Globus pallidus (tissue), 1 donor: ENCODE measurements at places on chromosomes 5 and 9.
A peak's percentile ranks its signal among the peaks of the same experiment; 100 is the strongest.

GRCh38 chr9:19640014-19640413 is 148.8 kb downstream of the SLC24A2 start:
- no peak for DNase-seq

DNA sequence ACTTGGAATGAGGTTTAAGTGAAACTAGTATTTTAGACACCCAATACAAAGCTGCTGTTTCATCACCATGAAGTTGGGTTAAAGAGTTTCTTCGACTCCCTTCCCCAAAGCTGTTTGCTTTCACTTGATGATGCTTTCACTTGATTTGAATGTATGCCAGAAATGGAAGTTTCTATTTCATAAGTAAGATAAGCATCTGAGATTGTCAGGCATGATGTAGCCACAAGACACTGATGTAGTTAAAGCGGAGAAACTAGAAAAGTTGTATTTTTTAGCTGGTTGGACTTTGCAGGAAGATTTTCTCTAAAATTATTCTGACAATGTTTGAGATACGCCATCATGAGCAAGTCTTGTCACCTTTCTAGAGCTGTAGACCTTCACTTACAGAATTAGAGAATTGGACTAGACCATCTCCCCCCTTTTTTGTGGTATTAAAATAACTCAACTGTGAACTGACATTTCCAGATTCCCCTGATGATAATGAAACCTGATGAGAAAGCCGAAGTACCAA is 20.0 kb downstream of the MOCS2 start:
- DNase-seq, result no peak

DNA sequence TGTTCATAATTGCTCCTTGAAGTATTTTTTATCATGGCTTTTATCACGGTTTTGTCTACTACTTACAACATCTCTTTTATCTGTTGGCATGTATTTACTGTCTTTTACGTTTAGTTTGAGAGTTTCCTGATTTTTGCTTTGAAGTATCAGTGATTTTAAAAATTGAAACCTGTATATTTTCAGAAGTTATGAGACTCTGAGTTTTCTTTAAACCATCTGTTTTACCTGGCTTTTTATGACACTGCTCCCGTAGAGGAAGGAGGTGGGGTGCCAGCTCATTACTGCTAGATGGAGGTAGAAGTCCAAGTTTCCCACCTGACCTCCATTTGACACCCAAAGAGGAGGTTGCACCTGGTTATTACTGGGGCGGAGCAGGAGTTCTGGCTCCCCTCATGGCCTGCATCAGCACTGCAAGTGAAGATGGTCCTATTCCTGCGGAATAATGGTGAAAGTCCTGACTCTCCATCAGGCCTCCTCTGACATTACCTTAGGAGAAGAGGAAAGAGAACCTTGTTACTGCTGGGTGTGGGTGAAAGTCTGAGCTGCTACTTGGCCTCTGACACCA is 10.0 kb upstream of the ZNF131 start:
- no peak for DNase-seq

DNA sequence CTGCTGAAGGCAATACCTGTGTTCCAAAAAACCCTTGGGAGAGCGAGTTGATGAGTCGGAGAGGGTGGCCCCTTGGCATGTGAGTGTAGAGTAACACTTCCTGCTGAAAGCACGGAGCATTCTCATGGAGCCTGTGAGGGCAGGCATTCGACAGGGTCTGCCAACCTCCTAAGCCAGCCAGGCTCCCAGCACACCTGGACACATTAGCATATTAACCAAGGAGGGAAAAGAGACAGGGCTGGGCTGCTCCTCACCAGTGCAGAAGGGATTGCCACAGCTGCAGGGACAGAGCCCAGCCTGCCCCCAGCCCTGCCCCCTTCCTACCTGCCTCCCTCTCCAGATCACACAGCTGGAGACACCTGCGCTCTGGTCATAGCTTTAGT is 46.4 kb upstream of the SEMA4D start:
- no peak for DNase-seq

DNA sequence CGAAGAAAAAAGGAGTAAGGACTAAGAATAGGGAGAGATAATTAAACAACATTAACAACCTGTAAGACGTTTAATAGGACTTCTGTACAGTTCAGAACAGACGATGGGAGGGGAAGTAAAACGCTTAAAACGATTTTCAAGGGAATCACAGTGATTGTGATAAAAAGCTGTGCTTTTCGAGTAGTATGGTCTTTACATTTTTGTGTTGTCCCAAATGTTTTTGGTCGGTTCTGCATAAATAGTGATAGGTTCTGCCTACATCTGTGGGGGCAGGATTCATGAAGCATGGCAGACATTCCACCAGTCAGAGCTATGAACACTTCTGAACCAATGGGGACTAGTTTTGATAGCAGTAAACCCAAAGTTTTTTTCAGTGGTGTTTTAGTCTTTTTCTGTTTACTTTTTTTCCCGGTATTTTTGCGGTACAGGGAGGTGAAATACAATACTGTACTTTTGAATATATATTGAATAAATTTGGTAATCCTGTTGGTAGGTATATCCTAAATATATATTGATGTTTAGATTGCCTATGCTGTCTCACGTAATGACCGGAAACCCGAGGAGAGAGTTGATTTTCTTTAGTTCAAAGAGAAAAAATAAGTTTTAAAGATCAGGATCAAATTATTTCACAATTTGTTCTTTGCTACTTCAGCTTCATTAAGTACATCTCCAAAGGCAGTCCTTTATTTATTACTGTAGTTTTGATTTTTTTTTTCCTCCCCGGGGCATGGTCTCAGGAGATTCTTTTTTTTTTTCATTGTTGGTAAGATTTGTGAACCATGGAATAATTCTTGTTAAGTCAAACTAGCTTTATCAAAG is 1.3 kb downstream of the ERBIN start:
- peak; percentile 71 for DNase-seq

GRCh38 chr5:179916523-179916922 is 8.8 kb upstream of the TBC1D9B start:
- DNase-seq, result no peak

DNA sequence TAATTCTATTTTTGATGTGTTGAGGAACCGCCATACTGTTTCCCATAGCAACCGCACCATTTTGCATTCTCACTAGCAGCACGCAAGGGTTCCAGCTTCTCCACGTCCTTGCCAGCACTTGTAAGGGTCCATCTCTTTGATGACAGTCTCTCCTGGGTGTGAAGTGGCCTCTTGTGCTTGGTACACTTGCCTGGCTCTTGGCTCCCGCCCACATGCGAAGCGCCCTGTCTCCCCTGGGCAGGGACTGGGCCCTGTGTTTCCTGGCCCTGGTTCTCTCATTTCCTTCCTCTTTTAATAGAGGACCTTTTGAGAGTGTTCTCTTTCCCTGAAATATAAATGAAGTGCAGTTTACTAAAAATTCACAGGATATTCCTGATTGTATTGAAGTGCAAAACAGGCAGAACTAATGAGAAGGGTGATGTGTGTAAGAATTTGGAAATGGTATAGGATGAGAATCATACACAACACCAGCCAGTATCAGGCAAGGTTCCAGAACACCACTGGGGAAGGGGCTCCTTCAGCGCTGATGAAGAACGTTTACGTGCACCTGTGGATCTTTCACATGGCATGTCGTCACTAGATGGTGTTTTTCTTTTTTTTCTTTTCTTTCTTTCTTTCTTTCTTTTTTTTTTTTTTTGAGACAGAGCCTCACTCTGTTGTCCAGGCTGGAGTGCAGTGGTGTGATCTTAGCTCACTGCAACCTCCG is 73.0 kb downstream of the EHMT1 start:
- peak; percentile 60 for DNase-seq

DNA sequence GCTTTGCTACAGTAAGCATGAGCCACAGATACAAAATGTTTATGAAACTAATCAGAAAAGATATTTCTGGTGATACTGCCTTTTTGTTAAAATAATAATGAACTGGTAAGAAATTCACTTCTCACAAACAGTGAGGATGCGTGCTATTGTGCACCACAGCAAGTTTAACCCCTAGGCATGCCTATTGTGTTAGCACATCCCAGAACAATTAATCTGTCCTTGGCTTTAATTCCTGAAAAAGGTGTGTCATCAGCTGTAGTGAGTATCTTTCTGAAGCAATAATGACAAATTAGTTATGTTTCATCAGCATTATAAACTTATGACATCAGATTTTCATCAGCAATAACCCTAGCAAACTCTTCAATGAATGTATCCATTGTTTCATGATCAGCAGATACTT is 1307.2 kb downstream of the EFNA5 start:
- DNase-seq, result no peak

DNA sequence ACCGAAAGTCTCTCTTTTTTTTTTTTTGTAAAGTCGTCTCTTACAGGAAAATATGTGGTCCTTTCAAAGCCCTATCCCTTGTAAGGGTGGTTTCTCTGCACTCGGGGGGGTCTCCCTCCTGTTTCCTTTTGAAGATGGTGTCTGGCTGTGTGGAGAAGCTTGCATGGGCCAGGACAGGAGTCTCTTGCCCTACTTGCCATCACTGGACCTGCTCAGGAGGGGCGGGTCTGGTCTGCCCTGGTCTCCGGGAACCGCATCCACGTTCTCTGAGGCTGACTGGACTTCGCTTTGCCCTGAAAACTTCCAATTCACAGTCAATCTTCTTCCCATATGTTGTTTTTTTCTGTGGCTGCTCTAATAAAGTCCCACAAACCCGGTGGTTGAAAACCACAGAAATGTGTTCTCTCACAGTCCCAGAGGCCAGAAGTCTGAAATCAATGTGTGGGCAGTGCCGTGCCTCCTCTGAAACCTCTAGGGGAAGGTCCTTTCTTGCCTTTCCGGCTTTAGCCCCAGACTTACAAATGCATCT is 92.9 kb upstream of the IER5L start:
- no peak for DNase-seq

GRCh38 chr5:21254161-21254560 is 1266.2 kb upstream of the CDH18 start:
- DNase-seq, result no peak

GRCh38 chr9:89597711-89598362 is 7.0 kb upstream of the GADD45G start:
- DNase-seq, result peak; percentile 55

DNA sequence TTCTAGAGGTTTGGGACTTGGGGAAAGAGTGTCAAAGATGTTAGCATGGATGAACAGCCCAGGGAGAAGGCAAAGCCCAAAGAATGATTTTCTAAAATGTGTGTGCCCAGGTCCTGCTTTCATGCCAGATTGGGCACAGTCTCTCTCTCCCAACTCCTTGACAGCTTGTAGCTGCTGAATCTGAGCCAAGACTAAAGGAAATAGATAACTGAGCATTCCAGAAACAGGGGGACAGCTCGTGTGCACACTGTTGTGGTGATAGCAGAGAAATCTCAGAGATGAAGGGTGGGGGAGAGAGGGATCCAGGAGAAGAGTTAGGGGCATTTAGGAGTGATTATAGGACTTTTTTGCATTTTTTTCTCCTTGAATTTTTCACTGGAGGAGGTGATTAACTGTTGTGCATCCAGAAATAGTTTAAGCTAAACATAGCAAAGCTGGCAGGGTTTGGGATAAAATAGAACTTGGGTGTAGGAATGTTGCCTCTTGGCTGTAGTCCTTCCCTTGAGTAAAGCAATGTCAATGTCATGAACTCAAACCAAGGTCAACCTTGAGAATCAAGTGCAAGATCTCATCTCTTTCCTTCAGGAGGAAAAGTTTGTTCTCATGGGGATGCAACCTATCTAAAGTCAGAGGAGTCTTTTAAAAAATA is 245.9 kb downstream of the SH3GL2 start:
- DNase-seq, result no peak

DNA sequence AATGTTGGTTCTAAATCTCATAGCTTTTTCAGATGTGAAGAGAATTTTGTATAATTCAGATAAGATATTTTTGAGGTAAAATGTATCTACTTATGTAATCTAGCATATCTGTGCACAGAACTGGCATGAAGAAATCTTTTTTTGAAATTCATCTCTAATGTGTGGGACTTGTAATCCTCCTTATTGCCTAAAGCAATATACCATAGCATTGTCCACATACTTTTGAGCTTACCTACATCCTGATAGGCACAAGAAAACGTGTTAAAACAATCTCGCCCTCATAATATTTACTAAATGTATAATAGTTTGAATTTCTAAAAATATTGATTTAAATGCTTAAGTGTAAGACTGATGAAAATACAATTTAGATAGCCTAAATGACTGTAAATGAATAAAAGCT is 1686.5 kb upstream of the ACO1 start:
- DNase-seq, result no peak

DNA sequence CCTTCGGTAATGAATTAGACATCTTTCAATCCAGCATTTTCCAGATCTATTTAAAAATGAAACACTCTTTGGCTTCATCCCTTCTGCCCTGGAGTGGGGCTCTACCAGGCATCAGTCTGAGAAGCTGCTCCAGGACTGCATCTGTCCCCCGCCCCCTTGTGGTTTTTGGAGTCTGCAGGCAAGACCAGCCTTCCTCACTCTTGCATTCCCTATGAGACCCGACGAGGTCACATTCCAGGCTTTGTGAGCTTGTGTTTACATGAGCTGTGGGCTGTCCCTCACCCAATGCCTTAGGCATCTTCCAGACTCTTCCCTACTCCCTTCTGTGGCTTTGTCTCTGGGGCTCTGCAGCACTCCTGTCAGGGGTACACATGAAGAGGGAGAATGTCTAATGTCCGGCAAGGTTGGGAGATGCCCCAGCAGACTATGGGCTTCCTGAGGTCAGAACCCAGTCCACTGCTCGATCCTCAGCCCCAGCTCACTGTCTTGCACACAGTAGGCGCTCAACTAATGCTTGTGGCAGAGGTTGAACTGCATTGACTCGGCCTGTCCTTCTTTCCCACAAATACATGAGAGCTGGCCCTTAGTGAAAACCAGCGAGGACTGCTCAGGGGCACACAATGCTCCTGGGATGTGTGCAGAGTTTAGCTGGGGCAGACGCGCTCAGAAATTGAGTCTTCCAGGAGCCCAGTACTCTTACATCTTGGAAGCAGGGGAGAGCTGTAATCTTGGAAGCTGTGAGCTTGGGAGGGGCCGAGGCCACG is 11.7 kb upstream of the GADD45G start:
- no peak for DNase-seq

GRCh38 chr9:93501406-93501805 is 48.0 kb upstream of the FAM120AOS start:
- DNase-seq, result no peak

- DNase-seq, result no peak
Measured at GRCh38 chr5:104119529-104119928, 556.9 kb upstream of the NUDT12 start.

DNA sequence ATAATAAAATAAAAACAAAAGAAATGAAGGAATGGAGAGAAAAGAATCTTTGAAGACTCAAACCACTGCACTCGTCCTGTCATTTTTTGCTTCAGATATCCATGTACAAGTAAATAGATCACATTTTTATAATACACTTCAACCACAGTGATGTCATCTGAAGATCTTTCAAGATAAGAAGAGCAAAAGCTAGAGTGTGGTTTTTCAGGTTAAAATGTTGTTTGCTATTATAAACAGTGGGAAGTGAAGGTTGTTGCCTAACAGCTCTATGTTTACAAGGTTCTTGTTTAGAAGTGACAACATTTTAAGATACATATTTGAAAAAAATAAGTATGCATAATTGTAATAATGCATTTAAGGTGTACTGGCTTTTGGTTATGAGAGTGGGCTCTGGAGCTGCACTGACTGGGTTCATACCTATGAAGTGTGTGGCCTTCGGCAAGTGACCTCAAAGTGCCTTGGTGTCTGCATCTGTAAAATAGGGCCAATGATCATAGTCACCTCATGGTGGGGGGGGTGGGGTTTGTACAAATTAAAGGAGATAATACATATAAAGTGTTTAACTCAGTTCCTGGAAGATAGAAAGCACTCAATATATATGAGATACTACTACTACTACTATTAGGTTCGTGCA is 45.5 kb upstream of the IL7R start:
- no peak for DNase-seq
